ENCODE measurements at places on chromosomes 1 and 21.

GRCh38 chr1:50930193-50930592 is 29.9 kb downstream of the FAF1 start:
- no peak for DNase-seq

DNA sequence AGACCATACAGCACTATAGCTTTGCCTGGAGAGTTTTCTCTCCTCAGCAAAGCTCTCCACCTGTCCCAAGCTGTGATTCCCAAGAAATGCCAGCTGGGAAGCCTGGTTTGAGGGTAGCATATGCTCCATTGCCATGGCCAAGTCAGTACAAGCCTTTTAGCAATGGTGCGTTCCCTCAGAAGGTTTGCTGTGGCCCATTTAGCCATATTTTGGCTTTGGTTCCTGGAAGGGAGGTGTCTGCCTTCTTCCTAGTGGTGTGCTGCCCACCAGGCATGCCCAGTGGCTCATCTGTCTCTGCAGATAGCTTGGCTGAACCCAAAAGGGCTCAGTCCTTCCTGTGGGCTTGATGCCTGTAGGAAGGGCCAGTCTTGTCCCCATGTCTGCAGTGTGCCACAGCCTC is 32.4 kb downstream of the GALNT2 start:
- DNase-seq: no peak

- DNase-seq: peak; percentile 43
Measured at GRCh38 chr1:7207875-7208646, 422.8 kb downstream of the CAMTA1 start.

DNA sequence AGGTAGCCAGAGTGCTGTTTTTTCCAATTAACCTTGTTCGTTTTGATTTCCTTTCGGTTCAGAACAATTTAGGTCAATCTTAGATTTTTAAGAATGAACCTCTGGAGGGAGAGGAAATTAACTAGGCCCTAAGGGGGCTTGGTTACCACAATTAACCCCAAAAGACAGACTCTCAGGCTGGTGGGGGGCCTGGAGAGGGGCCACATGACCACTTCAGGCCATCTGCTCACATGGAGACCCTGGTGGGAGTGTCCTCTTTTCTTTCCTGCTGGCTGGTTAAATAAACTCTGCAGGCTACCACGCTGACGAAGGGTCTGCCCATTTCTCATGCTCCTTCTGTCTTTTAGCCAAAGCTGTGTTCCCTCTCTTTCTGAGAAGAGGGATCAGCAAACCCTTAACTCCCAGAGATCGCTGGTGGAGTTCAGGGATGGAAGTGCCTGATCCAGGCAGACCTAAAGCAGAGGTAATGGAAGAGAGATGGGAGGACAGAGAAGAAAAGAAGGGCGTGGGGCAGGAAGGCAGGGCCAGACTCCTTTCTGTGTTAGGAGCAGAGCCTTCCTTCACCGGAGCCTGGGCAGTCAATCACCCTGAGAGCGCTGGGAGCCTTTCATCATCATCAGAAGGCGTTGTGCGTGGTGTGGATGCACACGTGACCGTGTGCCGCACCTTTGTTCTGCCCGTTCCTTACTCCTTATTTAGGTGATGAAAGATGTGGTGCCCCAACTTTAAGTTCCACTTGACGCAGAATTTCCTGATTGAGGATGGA is 58.5 kb downstream of the KIF26B start:
- no peak for DNase-seq

DNA sequence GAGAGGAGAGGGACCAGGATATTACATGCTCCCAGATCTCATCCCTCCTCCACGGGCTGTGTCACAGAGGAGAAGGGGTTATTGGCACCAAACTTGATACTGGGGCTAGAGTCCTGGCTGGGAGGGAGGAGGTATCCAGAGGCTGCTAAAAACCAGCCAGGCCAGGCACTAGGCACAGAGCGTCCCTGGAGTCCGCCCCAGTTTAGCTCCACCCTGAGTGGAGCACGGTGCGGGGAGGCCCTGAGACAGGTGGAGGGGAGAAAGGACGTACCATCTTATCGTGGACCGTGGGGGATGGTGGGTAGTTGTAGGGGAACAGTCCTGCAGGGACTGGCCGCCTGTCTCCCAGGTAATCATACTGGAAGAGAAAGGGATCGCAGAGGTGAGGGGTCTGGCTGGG is 42.7 kb upstream of the GOLT1A start:
- DNase-seq: no peak

DNA sequence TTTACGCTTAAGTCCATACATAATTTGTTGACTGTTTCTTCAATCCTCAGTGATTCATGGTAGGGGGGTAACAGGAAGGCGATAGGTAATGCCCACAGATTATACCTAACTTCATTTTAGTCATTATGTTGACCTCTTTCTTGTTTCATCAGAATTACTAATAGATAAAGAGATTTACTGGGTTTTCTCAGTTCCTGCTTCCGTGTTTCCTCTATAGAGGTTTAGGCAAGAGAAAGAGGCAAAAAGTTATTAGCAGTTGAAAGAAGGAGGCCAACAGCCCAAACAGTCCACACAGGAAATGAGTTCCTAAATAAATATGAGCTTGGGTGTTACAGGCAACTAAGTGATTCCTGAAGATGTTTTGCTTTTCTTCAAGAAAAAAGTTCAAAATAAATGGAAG is 17.9 kb upstream of the CLCA1 start:
- no peak for DNase-seq

GRCh38 chr1:23867542-23867894 is 572 bp downstream of the FUCA1 start:
- DNase-seq: no peak

DNA sequence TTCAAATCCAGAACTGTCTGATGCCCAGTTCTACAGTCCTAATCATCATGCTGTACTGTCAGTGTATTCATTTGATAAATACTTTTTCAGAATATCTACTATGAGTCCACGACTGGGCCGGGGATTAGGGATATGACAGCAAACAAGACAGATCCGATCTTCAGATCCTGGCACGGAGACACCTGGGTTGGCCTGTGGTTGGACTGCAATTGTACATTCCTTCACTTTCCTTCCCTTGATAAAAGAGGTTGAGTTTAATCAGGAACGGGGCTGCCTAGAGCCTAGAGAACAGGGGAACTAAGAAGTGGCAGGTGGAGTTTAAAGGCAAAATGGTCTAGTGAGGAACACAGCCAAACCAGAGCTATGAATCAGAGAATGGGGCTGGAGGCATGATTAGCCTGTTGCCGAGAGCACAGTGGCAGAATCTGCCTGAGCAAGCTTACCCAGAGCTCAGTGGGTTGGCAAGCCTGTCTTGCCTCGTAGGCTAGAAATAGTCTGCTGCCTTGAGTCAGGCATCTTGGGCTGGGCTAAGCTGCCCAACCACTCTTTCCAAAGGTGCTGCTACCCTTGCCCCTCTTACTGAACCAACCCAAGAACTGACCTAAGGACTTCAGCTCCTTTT is 38.1 kb upstream of the PTCH2 start:
- no peak for DNase-seq

DNA sequence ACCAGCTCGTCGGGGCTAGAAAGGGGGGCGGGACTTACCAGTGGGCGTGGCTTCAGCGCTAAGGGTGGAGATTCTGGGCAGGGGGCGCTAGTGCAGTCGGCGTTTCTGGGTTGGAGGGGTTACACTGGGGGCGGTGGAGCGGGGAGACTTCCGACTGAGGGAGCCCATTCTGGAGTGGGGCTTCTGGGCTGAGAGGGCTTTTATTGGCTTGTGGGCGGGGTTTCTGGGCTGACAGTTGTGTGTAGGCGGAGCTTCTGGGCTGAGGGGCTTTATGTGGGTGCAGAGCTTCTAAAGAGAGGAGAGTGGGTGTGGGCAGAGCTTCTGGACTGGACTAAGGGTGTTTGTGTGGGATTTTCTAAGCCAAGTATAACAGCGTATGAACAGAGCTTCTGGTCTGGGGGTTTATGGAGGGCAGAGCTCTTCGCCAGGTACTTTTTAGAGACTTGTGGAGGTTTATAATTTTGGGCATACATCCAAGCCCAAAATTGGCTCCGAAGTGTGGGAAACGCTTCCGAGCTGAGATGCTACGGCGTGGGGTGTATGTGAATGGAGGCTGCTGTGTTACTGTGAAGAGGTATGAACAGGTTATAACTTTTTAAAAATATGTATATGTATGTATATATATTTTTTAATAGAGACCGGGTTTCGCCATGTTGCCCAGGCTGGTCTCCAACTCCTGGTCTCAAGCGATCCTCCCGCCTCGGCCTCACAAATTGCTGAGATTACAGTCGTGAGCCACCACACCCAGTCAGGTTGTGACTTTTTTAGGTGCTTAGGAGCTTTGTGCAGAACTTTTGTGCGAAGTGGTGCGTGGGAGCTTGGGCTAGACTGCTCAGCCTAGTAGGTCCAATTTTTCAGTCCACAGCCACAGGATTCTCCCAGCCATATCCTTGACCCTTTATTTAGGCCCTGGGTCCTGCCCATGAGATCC is 825 bp downstream of the TMEM39B start:
- DNase-seq: no peak

DNA sequence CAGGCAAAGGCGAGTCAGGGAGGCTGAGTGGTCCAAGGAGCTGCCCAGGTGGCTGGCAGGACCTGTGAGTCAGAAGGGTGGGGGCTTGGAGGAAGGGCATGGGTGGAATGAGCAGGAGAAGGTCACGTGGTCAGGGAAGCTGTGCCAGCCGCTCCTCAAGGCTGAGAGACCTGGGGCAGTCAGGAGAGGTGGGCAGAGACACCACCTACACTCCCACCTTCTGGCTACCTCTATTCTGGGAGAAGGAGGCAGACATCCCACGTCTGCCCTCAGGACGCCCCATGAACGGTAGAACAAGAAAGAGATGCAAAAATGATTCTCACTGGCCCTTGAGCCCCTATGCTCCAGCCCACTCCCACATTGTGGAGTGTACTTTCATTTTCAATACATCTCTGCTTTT is 151.8 kb upstream of the RAB4A start:
- DNase-seq: no peak

GRCh38 chr1:27416387-27417111 is 24.1 kb downstream of the GPR3 start:
- DNase-seq: peak; percentile 52

DNA sequence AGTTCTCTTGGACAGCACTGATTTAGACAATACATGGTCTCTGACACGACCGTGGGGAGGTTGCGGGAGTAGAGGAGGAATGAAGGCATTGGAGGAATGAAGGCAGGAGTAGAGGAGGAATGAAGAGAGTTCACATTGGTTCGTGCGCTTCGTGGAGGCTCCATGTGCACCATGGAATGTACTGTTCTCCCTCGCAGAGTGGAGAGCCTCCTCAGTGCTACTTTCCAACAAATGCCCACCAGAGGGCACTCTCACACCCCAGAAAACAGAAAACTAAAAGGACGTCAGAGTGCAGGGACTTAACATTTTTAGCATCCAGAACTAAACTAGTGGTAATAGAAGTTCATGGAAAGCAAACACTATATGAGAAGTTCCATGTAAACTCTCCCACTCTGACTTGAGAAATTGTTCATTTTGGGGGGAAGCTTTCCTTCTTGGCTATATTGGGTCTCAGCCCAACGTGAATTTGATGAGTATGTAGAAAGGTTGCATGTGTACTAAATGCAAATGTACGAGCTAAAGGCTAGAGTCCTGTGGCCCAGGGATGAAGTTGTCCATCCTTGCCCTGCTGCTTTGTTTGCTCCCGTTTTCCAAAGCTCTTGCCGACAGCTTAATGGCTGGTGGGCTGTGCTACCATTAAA is 211.6 kb downstream of the LMX1A start:
- peak; percentile 17 for DNase-seq

DNA sequence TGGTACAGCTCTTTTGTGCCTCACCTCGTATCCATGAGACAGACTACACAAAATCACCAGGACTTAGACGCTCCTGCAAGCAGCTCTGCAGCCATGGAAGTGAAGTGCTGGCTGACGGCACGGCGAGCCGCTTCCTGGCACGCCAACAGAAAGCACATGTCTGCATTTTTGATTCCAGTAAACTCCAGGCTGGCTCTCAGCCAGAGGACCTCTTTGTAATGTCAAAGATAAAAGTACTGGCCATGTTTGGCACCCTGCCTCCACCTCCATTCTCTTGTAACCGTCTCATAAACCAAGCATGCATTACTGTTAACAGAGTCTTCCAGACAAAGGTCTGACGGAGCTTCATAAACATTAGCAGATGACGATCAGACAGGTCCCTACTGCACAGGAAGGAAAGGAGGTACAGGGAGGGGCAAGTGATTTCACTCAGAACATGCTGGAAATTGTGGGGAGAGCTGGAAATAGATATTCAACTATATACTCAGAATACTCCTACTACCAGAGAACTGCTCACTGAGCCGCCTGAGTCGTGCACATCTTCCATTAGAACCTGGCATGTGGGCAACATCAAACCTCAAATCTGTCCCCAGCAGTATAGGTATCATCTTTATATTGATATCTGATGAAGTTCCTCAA is 632.0 kb downstream of the SMYD3 start:
- peak; percentile 92 for DNase-seq

DNA sequence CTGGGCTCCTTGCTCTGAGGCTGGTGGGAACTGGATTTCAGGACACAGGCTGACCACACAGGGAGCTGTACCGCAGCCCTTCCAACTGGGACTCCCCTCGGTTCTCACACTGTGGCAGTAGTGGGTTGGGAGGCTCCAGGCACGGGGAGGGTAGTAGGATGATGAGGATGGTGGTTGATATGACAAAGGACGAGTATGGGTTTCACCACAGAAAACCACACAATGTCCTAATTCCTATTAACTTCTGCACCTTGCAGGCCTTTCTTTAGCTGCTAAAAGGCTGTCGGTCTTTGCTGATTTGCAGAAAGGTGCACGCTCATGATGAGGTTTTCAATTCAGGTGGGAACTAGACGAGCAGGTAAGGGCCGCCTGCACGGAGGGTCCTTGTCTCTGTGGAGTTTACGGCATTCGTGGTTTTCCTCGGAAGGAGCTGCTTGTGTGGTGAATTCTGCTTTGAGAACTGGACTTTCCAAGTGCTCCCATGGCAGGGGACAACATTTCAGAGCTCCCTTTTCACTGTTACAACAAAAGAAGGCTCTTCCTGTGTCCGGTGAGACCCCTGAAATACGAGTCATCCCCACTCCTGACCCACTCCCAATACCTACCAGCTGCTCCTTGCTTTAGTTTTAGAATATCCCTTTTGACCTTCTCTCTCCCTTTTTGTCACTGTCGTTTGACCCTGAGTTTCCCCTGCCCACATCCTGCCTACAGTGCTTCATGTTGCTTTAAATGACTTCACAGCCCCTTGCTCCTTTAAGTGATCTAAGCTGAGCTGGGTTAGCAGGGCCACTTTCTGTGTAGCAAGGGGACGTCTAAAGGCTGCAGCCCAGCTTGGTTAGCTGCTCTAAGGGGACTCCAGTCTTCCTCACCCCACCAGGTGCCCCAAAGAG is 125.1 kb downstream of the MRPS6 start:
- DNase-seq: no peak

All from fibroblast of the conjunctiva (primary cell).